ENCODE measurements at places on chromosomes 4 and X. TPM values are rescaled to one million over a fixed set of nuclear protein-coding genes. Genes with fewer than 3 reads are reported as not detected.

The GPR143 gene
- total RNA-seq, result not detected

The APOOL gene
- total RNA-seq, result 26.9 TPM

The HMX1 gene
- not detected for total RNA-seq

The KIF4A gene
- 0.50 TPM for total RNA-seq

The SPOCK3 gene
- total RNA-seq, result not detected

The LRIT3 gene
- total RNA-seq, result 0.17 TPM

The PRDM5 gene
- total RNA-seq, result 7.9 TPM

The CLTRN gene
- total RNA-seq, result 2.0 TPM

The CTAG2 gene
- total RNA-seq, result not detected

The CENPVL1 gene
- total RNA-seq, result not detected

The TBC1D25 gene
- total RNA-seq, result 14.7 TPM

The FRMD7 gene
- total RNA-seq, result 0.50 TPM

The UGT2B10 gene
- not detected for total RNA-seq

The HS6ST2 gene
- not detected for total RNA-seq

The AP1AR gene
- 27.3 TPM for total RNA-seq

The PARM1 gene
- not detected for total RNA-seq

The MBNL3 gene
- total RNA-seq, result 12.9 TPM

The ASB12 gene
- total RNA-seq, result not detected

The OPN1LW gene
- total RNA-seq, result not detected

The TRPC5OS gene
- not detected for total RNA-seq

The KLHL15 gene
- 4.8 TPM for total RNA-seq

The BRS3 gene
- not detected for total RNA-seq

All from mammary epithelial cell (primary cell).